ENCODE measurements at places on chromosomes 2 and 18.

DNA sequence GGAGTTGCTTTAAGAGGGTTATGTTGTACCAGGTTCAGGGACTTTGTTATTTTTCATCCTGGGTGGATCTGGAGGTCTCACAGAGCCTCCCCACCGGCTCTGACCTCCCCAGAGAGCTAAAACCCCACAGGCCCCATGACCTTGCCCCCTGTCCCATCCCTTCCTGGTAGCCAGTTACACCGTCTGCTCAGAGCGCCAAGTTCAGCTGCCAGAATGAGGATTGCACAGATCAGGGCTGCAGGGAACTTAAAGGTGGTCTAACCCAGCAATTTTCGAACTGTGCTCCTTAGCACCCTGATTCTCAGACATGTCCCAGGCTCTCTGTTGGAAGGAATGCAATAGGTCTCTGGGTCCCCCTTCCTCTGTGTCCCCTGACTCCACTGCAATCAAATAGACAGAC lies 32.1 kb downstream of the ATOH8 start:
- no peak for DNase-seq

DNA sequence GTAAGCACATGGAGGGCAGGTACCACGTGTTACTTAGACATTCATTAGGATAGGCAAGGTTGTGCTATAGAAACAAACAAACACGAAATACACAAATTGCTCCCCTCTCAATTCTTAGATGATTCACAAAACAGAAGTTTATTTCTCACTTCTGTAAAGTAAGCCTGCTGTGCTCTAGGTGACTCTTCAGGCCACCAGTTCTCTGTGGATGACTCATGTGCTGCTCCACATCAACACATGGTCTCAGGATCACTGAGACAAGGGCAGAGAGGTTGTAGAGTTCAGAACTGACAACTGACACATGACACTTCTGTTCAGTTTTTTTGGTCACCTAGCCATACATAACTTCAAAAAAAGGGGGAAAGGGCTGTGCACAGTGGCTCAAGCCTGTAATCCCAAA lies 70.6 kb downstream of the DAW1 start:
- DNase-seq = no peak

DNA sequence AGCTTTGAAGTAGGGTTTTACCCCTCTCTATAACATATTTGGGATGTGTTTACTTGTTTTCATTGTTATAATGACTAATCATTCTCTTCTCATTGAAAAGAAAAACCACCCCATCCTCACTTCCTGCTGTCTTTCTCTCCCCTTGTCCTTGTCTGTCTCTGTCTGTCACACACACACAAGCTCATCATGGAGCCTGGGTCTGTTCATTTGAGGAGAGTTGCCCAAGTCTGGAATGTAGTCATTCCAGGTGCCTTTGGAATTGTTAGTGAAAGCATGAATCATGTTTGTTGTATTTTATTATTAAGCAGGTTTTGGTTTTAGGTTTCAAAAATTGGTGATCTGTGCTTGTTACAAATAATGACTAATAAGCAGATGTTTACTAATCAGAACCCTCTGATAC lies 133.5 kb upstream of the IL1R2 start:
- no peak for DNase-seq

DNA sequence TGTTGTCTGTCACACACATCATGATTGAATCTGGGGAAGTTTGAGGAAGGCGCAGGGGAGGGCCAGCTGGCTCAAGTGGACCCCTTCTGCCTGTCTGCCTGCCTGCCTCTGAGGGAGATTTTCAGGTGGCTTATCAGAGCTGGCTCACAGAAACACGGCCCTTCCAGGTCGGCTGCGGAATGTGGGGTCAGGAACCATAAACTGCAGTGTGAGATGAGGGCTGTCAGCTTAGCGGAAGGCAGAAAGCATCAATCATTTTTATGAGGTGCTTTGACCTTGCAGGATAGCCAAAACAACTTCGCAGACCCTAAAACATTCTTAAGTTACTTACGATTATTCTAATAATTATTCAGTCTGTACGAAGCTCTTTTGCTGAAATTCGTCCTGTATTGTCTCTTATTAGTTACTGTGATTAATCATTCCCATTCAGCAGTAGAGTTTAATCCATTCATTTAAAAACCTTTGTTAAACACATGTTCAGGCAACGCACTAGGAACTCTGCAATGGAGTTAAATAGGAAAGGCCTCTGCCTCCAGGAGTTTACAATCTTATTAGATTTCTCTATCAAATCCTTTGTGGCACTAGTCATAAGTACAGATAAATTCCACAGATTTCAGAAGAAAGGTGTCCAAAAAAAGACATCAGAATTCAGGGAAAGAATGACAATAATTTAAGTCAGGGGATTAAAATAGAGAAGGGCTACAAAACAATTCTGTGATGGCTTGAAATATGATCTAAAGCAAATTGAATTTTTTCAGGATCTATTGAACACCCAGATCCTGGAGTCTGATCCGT lies 371.6 kb downstream of the HRH4 start:
- no peak for DNase-seq

- no peak for DNase-seq
These were observed 326.4 kb downstream of the SMAD2 start for GRCh38 chr18:47604021-47604420.

- DNase-seq = no peak
These were observed 48.9 kb upstream of the TMEM177 start for GRCh38 chr2:119630121-119630520.

- DNase-seq = no peak
These were observed 313.9 kb downstream of the CELF4 start for GRCh38 chr18:37251679-37252078.

- no peak for DNase-seq
These were observed 47.7 kb downstream of the PLCL1 start for GRCh38 chr2:197852108-197852507.

- DNase-seq = no peak
These were observed 52.2 kb downstream of the CUL3 start for GRCh38 chr2:224532931-224533330.

Measured in GM06990 (cell line).